Kidney tubule cell (primary cell): ENCODE measurements at places on chromosomes 4 and X.

DNA sequence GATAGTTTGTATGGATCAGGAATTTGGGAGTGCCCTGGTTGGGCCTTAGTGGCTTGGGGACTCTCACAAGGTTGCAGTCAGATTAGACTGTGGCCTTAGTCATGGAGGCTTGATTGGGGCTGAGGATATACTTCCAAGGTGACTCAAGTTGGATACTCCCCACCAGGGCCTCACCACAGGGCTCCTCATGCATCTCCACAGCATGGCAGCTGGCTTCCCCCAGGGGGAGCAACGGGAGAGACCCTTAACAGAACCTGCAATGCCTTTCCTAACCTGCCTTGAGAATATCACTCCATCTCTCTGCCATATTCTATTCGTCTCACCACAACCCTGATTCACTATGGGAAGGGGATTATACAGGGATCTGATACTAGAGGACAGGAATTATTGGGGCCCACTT lies 161.9 kb downstream of the RELL1 start:
- no peak for DNase-seq

DNA sequence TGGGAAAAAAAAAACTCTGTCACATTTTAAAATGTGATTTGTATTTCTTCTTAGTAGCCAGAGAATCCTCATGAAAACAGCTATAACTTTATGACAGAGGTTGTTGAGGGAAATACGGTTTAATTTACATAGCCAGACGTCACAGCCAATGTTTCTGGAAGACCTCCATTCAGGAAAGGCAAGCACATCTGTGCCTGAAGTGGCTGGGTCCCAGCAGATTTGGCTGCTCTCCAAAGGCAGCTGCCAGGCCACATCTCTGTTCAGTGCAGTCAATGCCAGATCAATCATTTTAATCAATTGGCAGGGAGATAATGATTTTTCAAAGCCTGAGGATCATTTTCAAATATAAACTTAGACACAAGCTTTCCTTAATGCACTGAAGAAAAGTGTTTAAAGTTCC lies 86.5 kb upstream of the ZIC3 start:
- DNase-seq: no peak

DNA sequence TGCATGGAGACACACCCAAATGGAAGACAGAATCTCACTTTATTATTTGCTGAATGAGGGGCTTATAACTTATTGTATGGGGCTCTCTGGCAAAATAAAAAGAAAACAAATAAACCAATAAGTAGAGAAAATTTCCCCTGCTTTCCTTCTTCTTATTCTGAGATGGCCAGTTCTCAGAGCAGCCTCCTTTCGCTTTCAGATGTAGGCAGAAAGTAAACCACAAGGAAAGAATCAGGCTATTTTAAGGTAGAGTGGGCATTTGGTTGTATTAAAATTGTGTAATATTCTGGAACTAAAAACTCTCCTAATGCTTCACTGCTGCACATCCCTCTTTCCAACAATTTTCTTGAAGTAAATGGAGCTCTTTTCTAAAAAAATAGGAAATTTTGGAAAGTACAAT lies 241.8 kb downstream of the GALNTL6 start:
- DNase-seq: no peak

- peak; percentile 74 for DNase-seq
These were observed 482.9 kb upstream of the BOD1L1 start for GRCh38 chr4:14110407-14110806.

- peak; percentile 65 for DNase-seq
These were observed 11.0 kb upstream of the EIF4E start for GRCh38 chr4:98939892-98940298.
